Heart right ventricle (tissue), 16 donors: ENCODE measurements at places on chromosomes 1 and 21. TPM values are rescaled to one million over a fixed set of nuclear protein-coding genes. Genes with fewer than 3 reads are reported as not detected.

- peaks cover 3% of the 10 kb centered on the region for H3K36me3 ChIP-seq
- H3K27ac ChIP-seq = no peak overlapping the region
- no peak overlapping the region for H3K4me3 ChIP-seq
- no peak for DNase-seq
- H3K27me3 ChIP-seq = no peaks in the 10 kb centered on the region
Observed at GRCh38 chr1:163162381-163162914, 40.3 kb downstream of the RGS5 start.

DNA sequence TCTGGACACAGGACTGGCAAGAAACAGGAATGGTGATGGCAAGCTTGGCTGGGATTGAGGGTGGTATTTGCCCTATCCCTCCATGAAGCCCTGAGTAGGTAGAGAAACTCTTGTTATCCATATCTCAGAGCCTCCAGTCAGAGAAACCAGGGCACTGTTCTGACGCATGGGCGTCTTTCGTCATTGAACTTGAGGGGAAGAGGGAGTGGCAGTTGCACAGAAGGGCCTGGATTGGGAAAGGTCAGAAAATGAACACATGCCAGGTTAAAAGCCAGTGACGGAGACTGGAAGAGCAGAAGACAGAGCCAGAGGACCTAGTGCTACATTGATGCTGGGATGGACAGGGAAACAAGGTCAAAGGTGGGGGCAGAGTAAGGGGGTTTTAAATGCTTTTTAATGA lies 516.7 kb downstream of the PLPP3 start:
- no peaks in the 10 kb centered on the region for H3K36me3 ChIP-seq
- H3K27me3 ChIP-seq = no peaks in the 10 kb centered on the region
- H3K4me3 ChIP-seq = no peak overlapping the region
- no peak overlapping the region for H3K27ac ChIP-seq

Gene LMX1A
- not detected for total RNA-seq

Gene ALX3
- not detected for total RNA-seq
